ENCODE measurements at places on chromosomes 4 and X.

- no peak for DNase-seq
These were observed 270.2 kb upstream of the SMIM31 start for GRCh38 chr4:164483711-164484110.

DNA sequence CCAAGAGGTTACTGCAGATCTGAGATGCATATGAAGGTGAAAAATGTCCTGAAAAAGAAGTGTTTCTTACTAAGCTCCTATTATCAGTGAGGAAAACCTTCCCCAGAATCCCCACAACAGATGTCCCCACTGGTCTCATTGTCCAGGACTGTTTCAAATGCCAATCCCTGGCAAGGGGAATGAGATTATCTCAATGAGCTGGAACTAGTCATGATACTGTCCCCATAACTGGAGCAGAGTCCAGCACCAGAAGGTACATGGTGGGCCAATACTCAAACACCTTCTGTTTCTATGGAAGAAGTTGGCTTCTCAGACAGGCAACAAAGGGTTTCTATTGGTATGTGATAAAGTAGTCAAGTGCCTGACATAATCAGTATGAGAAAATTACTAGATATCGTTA lies 221.1 kb upstream of the TLL1 start:
- no peak for DNase-seq

DNA sequence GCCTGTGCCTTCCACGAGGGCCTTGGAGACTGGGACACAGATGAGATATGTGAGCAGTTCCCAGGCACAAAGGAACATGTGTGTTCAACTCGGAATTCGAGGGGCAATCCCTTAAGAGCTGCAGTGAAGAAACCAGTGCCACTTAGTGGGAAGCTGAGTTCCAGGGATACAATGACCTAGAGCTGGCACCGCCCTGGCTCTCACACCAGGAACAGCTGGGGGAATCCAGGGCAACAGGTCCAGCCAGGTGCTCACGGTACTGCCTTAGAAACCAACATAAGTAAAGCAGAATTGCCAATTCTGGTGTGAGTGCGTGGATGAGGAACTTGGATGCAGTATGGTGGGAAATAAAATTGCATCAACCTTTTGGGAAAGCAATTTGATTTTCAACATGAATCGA lies 122.9 kb downstream of the AFAP1 start:
- DNase-seq: no peak

GRCh38 chrX:48021026-48021900 lies 14.5 kb downstream of the SPACA5 start:
- DNase-seq: peak; percentile 62

DNA sequence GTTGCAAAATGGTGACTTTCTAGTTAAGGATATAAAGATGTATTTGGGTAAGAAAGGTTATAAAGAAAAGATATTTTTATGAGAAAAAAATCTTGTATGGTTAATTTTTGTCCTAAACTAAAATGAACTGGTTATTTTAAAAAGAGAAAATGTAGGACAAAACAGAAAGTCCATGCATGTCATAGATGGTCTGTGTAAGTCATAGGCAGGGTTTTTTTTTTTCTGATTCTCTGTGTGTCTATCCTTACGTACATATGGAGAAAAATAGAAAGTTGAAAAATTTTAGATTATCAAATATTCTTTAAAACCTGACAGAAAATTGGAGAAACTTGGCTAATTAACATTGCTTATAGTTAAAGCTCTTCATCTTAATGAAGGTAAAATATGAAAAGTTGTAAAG lies 493.4 kb downstream of the IQCM start:
- no peak for DNase-seq

GRCh38 chrX:25650216-25650820 lies 487.8 kb upstream of the MAGEB18 start:
- DNase-seq: no peak

- DNase-seq: no peak
These were observed 92.2 kb upstream of the H2AZ1 start for GRCh38 chr4:100042235-100042634.

- DNase-seq: peak; percentile 41
These were observed 40.4 kb upstream of the AFAP1 start for GRCh38 chr4:7980036-7980435.

DNA sequence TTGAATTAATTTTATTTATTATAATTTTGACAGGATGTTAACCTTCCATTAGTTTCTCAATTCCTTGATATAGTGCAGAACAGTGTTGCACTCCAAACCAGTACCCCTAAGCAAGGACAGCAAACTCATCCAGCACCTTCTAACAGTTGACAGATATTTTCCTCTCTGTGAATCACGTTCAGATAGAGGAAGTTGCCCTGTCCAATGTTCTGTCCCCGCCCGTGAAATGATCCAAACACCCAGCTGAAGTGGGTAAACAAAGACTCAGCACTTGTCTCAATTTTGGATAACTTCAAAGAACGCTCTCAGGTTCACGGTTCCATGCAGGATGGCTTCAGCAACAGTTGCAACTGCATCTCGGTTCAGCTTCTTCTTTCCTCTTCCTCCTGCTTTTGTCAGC lies 1240.0 kb upstream of the ADGRL3 start:
- DNase-seq: no peak

- DNase-seq: no peak
These were observed 744.0 kb downstream of the FSTL5 start for GRCh38 chr4:161419822-161420221.

GRCh38 chrX:10360116-10360515 lies 203.3 kb downstream of the CLCN4 start:
- no peak for DNase-seq

DNA sequence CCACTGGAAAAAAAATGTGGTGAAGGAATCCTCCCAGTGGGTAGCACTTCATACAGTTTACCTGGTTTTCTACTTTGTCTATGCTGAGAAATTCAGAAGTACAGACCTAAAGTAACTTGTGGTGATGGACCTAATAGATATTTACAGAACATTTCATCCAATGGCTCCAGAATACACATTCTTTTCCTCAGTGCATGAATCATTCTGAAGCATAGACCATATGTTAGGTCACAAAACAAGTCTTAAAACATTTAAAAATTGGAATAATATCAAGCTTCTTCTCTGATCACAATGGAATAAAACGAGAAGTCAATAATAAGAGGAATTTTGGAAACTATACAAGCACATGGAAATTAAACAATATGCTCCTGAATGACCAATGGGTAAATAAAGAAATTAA lies 450.1 kb upstream of the INTU start:
- no peak for DNase-seq

GRCh38 chr4:53981066-53981465 lies 83.3 kb downstream of the CHIC2 start:
- DNase-seq: no peak

GRCh38 chrX:99719140-99719539 lies 690.9 kb downstream of the PCDH19 start:
- DNase-seq: no peak

DNA sequence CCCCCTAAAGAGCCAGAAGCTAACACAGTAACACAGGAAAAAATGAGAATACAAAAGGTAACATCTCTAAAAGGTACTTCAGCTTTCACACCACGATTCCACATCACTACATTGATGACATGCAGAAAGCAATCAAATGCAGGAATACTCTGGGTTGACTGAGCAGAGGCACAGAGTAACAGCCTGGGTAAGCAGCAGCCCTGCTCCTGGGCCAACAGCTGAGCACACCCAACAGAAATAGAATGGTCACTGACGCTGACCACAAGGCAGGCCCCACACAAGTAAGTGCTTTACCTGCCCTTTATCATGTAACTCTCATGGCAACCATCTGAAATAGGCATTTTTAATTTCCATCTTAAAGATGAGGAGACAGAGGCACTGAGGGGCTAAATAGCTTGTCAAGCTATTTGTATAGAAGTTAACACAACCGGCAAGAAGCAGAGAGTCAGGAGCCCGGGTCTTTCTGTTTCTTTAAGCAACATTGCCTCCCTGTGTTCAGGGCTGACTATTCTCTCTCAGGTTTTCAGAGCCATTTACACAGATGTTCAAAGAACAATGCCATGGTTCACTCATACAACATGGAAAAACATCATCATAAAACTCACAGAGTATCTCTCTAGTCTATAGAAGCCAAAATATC lies 168.9 kb downstream of the ZNF674 start:
- DNase-seq: peak; percentile 15

GRCh38 chrX:100048156-100048555 lies 361.9 kb downstream of the PCDH19 start:
- no peak for DNase-seq

DNA sequence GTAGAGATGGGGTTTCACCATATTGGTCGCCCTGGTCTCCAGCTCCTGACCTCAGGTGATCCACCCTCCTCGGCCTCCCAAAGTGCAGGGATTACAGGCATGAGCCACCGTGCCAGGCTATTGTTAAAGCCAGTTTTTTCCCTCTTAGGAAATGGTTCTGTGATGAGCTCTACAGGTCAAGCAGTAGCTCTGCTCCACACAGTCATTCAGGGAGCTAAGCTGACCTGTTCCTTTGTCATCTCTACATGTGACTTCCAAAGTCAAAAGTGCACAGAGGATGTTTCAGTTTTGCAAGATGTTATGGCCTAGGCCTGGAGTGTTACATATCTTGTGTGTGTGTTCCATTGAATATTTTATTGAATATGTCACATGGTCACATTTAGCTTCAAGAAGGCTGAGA lies 11.4 kb downstream of the MCUB start:
- DNase-seq: no peak

Data from hepatic stellate cell (primary cell).